ENCODE measurements at places on chromosomes 3 and 15. TPM values are rescaled to one million over a fixed set of nuclear protein-coding genes. Genes with fewer than 3 reads are reported as not detected.
A peak's percentile ranks its signal among the peaks of the same experiment; 100 is the strongest.

The MKRN3 gene
- 0.38 TPM for total RNA-seq

The SLC51B gene
- total RNA-seq: not detected

GRCh38 chr15:55221090-55222011 is 24.6 kb upstream of the RSL24D1 start:
- DNase-seq: peak; percentile 22

- DNase-seq: no peak
Observed at GRCh38 chr15:71916834-71917233, 106.5 kb downstream of the NR2E3 start.

DNA sequence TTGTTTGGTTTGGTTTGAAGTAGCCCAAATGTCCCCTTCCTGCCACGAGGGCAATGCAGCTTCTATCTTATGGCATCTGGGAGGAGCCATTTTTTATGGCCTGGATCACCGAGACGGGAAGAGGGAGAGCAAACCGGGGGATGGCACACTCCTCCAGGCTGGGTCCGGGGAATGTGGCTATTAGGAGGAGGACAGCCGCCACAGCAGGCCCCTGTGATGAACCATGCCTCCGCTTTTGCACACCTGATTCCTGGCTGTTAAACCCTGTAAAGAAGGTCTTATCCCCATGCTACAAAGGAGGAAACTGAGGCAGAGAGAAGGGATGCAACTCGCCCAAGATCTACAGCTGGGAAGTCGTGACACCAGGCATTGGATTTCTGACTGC is 157.6 kb downstream of the OR4M2 start:
- no peak for DNase-seq

GRCh38 chr3:89795506-89795905 is 688.1 kb downstream of the EPHA3 start:
- no peak for DNase-seq

DNA sequence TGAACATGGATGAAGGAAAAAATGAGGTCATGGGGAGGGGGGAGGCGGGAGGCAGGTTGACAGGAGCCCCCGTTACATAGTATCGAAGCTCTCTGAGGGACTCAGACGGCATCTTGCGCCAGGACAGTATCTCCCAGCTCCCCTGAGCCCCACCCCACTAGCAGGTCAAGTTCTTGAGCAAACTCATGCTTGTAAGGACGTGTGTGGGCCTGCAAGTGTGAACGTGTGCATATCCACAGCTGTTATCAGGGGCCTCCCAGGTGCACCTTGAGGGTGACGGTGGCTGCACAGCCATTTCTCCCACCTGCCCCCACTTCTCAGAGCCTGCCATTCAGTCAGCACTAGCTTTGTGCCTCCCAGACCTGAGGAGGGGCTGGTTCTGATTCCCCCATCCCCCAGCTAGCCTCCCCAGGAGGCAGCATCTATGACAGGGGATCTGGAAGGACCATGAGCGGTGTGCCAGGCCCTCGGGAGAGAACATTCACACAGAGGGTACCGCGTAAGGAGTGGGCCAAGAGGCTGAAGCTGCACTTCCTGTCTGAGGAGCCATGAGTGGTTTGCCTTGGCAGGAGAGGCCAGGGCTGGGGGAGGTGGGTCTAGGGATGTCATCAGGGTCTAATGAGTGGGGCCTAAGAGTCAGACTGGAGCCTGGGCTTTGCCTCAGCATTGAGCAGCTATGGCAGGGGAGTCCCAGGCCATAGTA is 2.9 kb downstream of the SEMA3F start:
- no peak for DNase-seq

DNA sequence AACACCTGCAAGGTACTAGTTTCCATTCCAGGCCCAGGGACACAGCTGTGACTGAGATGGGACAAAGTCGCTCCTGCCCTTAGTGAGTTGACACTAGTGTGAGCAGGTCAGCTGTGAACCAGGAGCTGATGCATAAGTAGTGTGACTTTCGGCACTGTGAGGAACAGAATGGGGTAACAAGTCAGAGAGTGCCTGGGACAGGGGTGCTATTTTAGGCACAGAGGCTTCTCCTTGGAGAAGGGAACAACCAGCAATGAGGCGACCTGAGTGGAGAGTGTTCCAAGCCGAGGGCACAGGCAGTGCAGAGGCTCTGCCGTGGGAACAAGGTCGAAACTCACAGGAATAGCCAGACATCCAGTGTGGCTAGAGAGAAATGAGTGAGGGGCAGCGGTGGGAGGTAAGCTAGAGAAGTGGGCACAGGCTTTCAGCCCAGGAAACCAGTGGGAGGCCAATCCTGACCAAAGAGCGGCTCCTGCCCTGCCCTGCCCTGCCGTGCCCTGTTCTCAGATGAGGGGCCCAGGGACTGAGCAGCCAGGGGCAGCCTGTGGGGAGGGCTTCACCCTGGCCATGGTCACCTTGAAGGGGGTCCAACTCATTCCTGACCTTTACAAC is 14.2 kb downstream of the DNAH1 start:
- DNase-seq: peak; percentile 21

DNA sequence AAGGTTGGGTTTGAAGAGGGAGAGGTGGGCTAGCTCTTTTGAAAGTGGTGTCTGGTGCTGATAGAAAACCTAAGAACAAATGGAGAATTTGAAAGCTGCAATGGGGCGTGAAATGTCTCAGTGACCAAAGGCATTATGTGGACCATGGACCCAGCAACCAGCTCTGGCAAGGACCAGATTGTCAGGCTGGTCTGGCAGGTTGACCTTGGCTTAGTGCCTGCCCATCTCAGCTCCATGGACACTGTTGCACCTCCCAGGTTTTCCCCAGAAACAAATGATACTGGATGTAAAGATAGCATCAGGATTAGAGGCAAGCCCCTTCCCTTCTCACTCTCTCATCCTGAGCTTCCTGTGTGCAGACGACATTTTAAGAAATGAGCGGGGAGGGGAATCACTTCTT is 302.9 kb upstream of the LRRFIP2 start:
- no peak for DNase-seq

- DNase-seq: no peak
Observed at GRCh38 chr3:89411201-89411600, 303.8 kb downstream of the EPHA3 start.

GRCh38 chr3:67875858-67876257 is 221.4 kb upstream of the SUCLG2 start:
- DNase-seq: no peak

The KCNMB3 gene
- 0.89 TPM for total RNA-seq

The VIPR1 gene
- 3.4 TPM for total RNA-seq

DNA sequence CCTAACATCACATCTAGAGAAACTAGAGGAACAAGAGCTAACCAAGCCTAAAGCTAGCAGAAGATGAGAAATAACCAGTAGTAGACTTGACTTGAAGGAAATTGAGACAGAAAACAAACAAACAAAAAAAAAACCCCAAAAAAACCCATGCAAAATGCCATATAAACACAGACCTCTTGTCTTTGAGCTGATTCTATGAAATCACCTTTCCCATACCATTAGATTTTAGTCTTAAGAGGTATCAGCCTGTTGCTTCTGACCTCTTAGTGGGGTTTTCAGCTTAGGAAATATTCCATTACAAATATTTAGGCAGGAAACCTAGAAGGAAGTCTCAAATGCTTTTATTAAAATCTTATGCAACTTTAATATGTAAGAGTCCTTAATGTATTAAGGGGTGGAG is 23.9 kb upstream of the ST3GAL6 start:
- DNase-seq: no peak

DNA sequence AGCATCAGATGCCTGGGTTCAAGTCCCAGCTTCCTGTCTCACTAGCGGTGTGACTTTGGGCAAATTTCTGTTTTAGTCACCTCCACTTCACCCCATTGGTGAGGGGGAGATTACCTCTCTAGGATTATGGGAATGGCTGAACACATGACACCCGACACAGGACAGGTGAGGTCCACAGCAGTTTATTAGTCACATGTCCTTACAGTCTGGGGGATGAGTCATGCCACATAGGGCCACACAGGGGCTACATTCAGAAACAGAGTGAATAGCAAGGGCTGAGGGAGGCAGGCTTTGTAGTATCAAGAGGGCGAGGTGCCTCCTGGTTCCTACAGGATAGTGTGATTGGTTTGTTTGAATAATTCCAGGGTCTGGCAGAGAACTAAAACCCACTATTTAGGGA is 15.2 kb upstream of the ITGA11 start:
- DNase-seq: no peak

The BMF gene
- total RNA-seq: 3.4 TPM

DNA sequence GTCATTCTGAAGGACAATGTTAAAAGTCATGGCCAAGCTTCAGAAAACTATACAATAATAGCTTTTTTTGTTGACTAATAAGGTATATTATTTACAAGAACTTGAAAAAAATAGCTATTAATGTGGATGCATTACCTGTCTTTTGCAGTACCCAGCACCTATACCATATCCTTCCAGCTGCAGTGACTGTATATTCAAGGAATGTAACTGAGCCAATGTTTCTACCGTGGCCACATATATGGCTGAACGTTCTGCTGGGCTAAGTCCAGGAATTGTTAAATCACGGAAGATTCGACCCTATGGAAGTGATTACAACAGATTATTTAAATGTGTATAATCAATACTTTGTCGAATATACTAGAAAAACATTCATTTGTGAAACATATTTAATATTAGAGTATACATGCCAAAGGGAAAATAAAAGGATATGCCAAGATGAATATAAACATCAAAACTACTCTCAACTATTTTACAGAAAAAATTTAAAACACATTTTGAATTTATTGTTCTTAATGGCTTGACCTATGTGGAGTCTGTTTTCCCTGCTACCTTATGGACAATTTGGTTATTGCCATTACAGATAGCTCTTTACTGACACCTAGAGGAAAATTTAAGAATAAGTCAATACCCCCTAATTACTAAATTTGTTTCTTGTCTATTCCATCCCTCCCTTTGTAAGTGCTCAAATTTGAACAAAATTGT is 17.6 kb downstream of the ACAD11 start:
- DNase-seq: no peak

- no peak for DNase-seq
Observed at GRCh38 chr3:7075117-7075516, 214.2 kb downstream of the GRM7 start.

- DNase-seq: no peak
Observed at GRCh38 chr15:88487796-88488523, 20.5 kb downstream of the MRPS11 start.

DNA sequence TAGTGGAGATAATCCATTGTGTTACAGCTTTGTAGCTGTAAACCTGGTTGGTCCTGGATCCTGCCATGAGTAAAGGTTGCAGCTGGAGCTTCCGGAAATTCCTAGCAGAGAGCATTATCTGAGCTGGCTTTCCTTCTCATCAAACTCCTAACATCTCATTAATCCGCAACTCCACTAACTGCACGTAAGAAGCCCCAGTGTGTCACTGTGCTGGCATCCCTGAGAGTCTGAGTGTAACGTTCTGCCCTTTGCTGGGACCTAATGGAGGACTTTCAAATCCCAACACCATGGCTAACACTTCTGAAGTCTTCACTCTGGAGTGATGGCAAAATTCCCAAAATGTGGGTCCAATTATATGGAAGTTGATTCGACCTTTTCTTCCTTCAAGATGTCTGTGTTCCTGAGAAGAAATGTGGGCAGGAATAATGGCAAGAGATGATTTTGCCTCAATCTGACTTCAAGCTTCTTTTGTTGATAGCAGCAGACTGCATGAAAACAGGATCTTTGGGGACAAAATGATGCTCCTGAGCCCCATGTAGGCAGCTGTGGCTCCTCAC is 9.6 kb upstream of the TRPM1 start:
- DNase-seq: no peak

The GOLGA6L26 gene
- total RNA-seq: not detected

- DNase-seq: peak; percentile 87
Observed at GRCh38 chr15:31338879-31339557, 12.4 kb downstream of the KLF13 start.

The GOLGA8A gene
- 14.3 TPM for total RNA-seq

The ARPIN gene
- 10.6 TPM for total RNA-seq

GRCh38 chr15:23035964-23036566 is 3.3 kb downstream of the TUBGCP5 start:
- DNase-seq: no peak

DNA sequence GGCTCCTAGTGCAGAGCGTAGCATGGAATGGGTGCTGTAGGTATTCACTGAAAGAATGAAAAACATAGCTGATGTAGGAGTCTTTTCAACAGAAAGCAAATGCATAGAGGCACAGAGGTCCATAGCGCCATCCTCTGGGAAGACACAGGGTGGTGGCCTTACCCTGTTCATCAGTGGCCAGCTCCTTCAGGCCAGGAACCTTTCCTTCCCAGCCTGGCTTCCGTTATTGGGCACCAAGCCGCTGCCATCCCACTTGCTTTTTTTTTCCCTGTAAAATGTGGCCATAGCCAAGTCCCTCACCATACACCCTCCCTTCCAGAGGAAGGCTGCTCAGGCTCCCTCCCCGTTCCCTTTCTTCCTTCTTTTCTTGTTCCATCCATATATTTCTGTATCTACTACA is 118.1 kb downstream of the ZNF621 start:
- no peak for DNase-seq

- DNase-seq: peak; percentile 81
Observed at GRCh38 chr15:68550498-68551295, 28.1 kb upstream of the CORO2B start.

The BBS4 gene
- 11.5 TPM for total RNA-seq

The ACOX2 gene
- total RNA-seq: 33.3 TPM

DNA sequence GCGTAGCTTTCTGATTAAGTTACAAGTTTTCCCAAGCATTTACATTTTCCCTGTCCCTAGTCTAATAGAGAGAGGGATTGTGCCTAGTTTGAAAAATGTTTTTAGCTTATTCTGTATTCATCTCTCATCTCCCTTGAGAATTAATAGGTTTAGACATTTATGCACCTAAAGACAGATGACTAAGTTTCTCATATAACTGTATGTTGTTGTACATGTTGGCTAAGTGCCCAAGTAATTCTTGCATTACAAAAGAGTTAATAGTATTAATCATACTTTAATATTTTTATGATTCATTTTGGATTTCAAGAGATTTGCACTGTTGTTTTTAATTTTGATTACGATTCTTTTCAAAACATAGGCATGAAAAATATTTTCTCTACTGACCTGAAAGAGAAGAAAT is 109.0 kb upstream of the TBL1XR1 start:
- no peak for DNase-seq

The CLDN16 gene
- not detected for total RNA-seq

DNA sequence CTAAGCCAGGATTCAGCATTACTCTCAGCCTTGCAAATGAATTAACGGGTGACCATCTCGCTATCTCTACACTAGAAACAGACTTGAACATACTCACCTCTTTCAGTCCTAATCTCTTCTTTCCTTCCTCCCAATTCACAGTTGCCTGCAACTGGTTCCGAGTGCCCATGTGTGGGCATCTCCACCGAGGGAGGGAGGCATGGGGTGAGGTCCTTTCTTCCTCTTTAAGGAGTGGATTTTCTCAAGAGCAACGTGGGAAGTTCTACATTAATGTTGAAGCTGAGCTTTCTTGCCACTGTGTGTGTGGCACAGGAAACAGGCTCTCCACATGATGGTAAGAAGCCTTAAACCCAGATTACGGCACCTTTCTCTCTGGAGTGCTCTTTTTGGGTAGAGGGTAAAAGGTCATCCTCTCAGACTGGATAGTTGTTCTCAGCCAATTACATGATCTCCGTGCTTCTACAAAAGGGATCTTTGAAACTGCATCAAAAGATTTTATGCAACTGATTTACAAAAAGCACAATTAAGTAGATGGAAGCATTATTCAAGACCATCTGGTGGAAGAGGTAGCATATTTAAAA is 286.8 kb upstream of the NR2F2 start:
- no peak for DNase-seq

- DNase-seq: no peak
Observed at GRCh38 chr3:40169983-40170382, 139.5 kb upstream of the EIF1B start.

The CHAC1 gene
- total RNA-seq: 0.46 TPM
